ENCODE measurements at places on chromosomes 1 and 21.

DNA sequence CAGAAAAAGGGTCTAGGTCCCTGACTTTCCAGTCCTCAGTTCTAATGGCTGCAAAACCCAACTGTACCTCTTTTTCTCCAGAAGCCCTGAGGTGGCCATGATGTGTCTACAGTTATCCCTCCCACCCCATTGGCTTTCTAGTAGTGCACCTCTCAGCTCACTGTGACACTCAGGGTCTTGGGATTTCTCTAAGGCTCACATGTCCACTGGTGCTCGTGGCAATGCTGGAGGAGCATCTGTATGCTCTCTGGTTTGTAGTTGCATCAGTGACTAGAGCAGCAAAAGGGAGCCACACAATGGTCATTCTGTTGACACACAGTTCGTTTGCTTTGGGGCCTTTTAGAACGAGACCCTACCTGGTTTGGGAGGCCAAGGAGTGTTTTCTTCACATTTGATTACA is 81.6 kb upstream of the SYT6 start:
- no peak for DNase-seq

DNA sequence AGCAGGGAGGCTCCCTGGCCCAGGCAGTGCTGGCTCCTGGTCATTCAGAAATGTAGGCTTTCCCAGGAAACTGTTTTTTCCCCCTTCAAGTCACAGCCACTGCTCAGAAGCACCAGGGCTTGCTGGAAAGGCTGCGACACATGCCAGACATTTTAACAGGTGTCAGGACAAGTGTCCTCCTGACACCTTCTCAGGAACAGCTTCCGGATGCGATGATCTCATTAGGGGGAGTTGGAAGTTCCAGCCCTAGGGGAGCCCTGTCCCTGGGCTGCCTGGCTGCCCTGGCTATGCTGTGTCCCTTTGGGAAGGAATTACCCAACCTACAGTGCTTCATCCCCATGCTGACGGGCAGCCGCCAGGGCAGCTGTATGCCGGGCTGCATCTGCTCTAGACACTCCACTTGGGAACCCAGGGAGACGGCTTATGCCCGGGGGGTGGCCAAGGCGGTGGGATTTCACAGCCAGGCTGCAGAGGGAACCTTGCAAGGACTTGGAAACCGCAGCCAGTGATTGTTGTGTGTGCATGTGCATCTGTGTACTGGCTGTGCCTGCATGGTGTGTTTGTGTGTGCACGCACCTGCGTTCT is 41.8 kb downstream of the AJAP1 start:
- no peak for DNase-seq

DNA sequence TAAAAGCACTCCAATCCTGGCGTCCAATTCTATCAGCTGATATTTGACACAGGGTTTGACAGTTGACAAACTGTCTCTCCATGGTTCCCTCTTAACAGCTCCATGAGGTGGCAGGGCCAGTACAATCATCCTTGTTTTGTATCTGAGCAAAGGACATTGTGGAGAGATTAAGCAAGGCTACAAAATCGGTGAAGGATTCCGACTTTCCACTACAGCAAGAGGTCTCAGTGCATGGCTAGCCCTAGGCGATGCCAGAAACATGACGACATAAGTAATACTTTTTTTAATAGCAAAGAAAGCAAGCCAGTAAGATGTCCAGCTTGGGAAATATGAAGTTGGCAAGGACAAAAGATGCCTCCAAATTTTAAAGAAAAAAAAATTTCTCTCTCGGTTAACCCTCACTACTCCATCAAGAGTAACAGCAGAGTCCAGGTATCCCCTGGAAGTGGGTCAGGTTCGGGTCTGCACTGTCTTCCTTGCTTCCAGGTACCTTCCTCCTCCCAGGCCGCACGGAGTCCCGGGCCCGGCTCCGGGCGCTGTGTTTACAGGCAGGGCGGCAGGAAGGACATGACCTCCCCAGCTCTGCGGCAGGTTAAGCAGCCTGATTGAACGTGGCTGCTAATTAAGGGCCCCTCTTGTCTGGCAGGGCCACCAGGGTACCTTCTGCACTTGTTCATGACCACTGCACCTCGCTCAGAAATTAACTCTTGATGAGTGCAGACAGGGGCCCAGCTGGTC is 106.1 kb downstream of the SIM2 start:
- no peak for DNase-seq

GRCh38 chr1:177944016-177944949 is 25.6 kb downstream of the SEC16B start:
- DNase-seq: no peak

- DNase-seq: no peak
Observed at GRCh38 chr1:93874025-93874651, 4.9 kb downstream of the DNTTIP2 start.

- DNase-seq: no peak
Observed at GRCh38 chr1:57312869-57313268, 111.0 kb downstream of the DAB1 start.

DNA sequence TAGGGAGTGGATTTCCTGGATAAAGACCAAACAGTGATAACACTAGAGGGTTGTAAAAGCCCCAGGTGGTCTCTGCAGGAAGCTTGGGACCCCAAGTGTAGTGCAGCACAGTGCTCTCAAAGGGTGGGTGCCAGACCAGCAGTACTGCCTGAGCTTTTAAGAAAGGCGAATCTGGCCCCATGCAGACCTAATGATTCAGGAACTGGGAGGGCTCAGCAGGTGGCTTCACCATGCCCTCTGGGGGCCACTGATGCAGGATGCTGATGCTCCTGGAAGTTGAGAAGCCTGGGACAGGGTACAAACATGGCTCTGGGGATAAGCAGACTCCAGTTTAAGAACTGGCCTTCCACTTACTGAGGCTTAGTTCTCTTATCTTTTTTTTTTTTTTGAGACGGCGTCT is 29.1 kb upstream of the NEK2 start:
- DNase-seq: no peak

DNA sequence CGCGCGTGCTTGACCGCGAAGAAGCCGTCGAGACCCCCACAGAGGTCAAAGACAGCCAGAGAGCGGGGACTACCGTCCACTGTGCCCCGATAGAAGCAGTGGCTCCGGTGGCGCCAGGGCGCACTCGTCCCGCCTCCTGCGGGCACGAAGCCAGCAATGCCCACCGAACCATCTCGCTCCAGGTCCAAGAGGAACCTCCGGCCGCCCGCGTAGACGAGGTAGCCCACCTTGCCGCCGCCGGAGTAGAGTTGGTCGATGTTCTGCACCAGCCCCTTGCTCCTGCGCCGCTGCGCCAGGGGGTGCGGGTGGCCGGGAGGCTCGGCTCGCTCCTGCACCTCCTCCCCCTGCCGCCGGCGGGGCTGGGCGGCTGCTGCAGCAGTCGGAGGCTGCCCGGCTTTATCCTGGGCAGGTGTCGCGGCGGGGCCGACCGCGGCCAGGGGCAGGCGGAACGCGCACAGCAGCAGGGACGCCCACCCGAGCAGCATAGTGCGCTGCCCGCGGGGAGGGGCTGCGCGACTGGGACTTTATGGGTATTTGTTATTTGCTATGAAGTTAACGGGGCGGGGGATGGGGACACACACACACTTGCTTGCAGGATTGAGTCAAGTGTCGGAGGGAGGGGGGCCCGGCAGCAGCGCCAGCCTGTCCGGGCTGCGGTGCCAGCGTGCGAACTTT is 844 bp downstream of the ADAMTS5 start:
- DNase-seq: no peak

- DNase-seq: no peak
Observed at GRCh38 chr1:150905301-150905700, 18.4 kb downstream of the CTXND2 start.

- no peak for DNase-seq
Observed at GRCh38 chr1:203519053-203519840, 25.3 kb downstream of the OPTC start.

- peak; percentile 54 for DNase-seq
Observed at GRCh38 chr1:35707601-35708440, 10.9 kb downstream of the C1orf216 start.

DNA sequence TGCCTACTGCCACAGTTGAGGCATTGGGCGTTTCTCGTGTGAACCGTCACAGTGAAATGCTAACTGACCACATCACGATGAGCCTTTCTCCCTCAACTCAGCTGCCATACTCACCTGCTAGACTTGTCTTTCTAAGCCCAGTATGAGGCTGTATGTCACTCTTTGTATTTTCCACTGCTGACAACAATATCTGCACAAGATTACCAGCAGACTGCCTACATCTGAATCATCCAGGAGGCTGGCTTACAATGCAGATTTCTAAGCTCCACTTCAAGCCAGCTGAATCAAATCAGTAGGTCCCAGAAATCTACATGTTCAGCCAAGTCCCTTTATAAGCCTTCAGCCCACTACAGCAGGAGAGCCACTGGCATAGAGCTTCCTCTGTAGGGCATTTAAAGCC is 355.0 kb upstream of the DUSP10 start:
- no peak for DNase-seq

GRCh38 chr1:7942214-7942921 is 1.7 kb upstream of the TNFRSF9 start:
- DNase-seq: peak; percentile 51

GRCh38 chr1:92662048-92662447 is 122.9 kb downstream of the EVI5 start:
- no peak for DNase-seq

- DNase-seq: no peak
Observed at GRCh38 chr1:36803868-36804570, 230.3 kb downstream of the GRIK3 start.

DNA sequence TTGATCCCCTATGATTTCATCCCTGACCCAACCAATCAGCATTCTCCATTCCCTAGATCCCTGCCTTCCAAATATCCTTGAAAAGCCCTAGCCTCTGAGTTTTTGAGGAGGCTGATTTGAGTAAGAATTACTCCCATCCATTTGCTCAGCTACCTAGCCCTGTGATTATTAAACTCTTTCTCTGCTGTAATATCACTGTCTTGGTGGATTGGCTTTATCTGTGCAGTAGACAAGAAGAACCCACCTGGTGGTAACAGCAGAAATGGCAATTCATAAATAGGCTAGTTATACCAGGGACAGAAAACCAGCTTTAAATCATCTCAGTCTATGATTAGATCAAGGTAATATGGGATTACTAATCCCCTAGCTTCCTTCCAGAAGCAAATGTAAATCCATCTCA is 13.0 kb downstream of the IL20 start:
- DNase-seq: no peak

Measured in activated T-cell treated with anti-CD3 and anti-CD28 coated beads, Interleukin-2, amount 50 U/mL, for 72 hours (primary cell).